COR-L47 (cell line): ENCODE measurements at places on chromosomes 13 and 19.

GRCh38 chr19:17327654-17328516, 6.8 kb downstream of the ANO8 start:
- DNase-seq = no peak

DNA sequence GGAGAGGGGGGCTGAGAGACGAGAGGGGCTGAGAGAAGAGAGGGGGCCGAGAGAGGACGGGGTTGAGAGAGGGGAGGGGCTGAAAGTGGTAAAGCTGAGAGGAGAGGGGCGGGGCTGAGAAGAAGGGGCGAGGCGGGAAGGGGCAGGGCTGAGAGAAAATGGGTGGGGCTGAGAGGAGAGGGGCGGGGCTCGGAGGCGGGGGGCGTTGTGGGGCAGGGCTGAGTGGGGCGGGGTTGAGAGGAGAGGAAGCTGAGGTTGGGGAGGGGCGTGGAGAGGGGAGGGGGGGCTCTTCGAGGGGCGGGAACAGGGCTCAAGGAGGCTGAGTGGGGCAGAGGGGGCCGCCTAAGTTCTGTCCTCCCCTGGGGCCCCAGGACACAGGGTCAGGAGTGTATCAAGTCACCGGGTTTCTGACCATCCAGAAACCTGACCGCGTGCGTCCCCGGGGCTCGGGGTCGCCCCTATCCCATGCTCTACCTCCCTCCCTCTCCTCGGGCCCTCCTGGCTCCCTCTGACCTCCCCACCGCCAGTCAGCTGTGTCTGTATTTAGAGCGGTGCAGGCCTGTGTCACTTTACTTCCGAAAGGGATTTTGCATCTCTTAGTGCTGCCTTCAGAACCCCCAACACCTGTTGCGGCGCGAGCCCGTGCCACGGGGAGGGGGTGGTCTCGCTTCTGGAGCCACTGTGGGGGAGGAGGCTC, 38.6 kb upstream of the SEMA6B start:
- no peak for DNase-seq

GRCh38 chr13:114174529-114174961, 4.5 kb upstream of the CFAP97D2 start:
- DNase-seq = no peak

- no peak for DNase-seq
Observed at GRCh38 chr13:34913040-34913439, 29.0 kb upstream of the NBEA start.

- no peak for DNase-seq
Observed at GRCh38 chr19:5126498-5127223, 157.7 kb downstream of the KDM4B start.
